NCI-H345 (cell line): ENCODE measurements at places on chromosomes 3 and 15.

DNA sequence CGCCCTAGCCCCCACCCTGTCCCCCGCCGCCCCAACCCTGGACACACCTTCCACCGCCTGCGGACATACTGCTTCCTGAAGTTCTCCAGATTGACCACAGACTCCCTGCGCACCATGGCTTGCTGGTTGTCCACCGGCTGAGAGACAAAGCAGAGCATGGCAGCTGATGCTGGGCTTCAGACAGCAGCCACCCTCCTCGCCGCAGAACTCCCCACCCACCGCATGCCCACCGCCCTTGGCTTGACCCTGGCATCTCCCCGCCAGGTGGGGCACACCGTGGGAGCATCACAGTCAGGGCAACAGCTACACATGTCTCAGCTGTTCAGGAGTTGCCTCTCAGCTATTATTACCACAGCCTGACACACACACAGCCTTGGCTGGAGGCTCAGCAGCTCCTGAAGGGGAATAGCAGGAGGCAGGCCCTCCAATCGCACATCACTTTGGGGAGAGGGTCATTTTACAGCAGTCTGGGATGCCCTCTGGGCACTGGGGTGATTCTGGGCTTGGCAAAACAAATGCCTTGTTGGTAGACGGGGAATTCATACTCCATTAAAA, 78.4 kb upstream of the HERC1 start:
- no peak for DNase-seq

GRCh38 chr3:177512945-177513814, 315.9 kb upstream of the TBL1XR1 start:
- DNase-seq, result no peak

DNA sequence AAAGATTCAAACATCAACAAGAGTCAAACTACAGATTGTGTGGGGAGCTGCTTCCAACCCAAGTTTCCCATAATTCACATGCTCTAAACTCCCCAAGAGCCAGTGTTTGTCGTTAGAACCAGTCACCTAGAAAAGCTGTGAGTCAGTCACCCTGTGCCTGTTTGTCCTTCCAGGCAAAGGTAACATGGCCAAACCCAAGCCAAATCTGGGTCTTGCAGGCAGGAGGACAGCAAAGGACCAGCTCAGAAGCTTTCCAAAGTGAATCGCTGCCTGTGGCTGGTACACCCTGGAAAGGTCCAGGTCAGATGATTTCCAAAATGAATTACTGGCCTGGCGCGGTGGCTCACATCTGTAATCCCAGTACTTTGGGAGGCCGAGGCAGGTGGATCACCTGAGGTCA, 251.5 kb downstream of the FAM43A start:
- DNase-seq, result no peak

DNA sequence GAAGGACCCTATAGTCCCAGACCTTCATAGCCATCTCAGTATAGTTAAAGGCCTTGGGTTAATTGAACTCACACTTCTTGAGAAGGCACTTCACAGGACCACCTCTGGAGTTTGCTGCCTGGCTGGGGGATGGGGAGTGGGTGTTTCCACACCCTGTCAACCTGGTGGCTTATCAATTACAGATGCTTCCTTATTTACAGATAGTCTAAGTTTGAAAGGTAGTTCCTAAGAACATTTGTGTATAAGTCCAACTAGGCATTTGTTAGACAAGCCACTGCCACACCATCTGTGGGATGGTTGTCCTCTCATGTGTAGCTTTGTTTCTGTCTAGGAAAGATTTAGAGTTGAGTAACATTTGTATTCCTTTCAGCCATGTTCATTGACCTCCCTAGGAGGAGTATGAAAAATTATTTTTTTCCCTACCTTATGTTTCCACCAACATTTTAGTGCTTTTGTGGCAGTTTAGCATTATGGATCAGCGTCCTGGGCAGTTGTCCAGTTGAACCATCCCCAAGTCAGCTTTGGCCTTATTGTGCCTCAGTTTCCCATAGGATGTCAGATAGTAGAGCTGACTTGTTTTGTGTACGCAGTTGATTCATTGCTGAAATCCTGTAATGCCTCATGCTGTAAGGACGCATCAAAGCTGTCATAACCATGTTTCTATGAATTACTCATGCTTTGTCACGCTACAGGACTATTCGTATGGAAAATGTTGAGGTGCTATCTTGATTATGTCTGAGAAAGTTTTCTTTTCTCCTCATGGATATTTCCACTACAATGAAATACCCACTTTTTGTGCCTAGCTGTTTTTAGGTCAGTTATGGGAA, 21.2 kb upstream of the SIAH2 start:
- no peak for DNase-seq

GRCh38 chr15:60535265-60535664, 56.3 kb upstream of the ICE2 start:
- no peak for DNase-seq

- no peak for DNase-seq
Observed at GRCh38 chr15:61712129-61712759, 348.0 kb downstream of the VPS13C start.

DNA sequence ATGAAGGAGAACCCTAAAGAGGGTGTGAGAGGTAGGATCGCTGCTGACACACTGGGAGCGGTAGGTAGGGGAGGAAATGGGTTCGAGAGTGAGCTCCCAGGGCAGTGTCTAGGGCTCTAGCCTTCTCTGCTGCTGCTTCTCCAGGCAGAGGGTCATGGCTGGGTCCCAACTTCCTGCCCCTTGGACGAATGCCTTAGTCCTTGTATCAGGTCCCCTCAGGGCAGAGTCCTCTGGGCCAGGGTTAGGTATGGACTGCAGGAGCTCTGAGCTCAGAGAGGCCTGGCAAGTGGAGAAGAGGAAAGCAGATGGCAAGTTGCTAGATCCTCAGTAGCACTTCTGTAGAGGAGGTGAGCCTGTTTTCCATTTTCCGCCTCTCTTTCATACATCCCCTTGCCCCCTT, 2.9 kb downstream of the CORO2B start:
- no peak for DNase-seq

DNA sequence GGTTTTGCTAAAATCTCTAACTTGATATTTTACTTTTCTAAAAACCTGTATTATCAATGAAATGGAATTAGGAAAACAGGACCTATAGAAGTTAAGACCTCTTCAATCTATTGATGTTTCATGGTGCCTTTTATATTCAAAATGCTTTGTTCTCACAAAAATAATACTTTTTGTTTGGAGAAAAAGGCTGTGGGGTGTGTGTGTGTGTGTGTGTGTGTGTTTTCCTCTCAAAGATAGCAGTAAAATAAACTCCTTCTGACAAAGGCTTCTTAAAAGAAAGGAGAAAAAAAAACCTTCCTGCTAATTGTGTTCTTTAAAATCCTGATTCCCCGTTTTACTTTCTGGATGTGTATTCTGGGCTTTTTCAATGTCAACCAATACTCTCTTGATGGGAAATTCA, 54.5 kb downstream of the RBM6 start:
- DNase-seq, result no peak

GRCh38 chr3:138450181-138450580, 15.8 kb downstream of the ESYT3 start:
- no peak for DNase-seq

GRCh38 chr3:138195481-138195880, 8.4 kb downstream of the ARMC8 start:
- no peak for DNase-seq

- DNase-seq, result no peak
Observed at GRCh38 chr3:270688-271087, 74.1 kb downstream of the CHL1 start.

DNA sequence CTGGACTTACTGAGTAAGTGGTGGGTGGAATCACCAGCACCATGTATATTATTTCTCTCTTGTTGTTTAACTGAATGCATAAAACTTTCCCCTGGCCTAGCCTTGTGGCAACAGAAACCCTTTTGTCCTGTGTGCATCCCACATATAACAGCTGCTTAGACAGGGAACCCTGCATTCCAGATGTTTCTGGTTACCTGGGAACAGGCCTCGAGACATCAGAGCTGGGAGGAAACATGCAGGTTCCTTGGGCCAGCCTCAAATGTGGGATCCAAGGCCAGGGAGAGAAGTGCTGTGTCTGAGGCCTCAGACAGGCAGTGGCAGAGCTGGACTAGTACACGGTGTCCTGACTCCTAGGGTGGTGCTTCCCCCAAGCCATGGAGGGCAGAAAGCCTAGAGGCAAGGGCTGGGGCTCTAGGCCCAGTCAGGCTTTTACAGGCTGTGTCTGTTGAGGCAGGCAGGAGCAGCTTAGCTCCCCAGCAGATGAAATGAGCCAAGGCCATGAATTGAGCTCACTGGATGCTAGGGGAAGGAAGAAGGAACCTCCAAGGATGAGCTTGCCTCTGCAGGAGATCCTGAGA, 57.7 kb downstream of the ITGA11 start:
- DNase-seq, result no peak

DNA sequence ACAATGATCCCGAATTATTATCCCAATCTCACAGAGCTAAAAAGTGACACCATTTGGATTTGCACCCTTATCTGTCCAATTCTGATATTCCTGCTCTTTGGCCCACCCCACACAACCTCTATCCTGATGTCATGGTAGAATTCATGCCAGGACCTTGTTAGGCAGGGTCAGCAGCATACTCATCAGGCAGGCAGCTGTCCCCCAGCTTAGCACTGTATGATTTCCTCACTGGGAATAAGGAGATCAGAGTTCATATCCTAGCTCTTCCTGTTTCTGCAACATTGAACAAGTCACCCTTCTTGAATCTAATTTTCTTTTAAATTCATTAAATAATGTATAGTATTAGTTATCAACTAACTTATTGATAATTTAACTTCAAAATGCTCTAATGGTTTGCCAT, 12.0 kb upstream of the C3orf80 start:
- DNase-seq, result no peak

DNA sequence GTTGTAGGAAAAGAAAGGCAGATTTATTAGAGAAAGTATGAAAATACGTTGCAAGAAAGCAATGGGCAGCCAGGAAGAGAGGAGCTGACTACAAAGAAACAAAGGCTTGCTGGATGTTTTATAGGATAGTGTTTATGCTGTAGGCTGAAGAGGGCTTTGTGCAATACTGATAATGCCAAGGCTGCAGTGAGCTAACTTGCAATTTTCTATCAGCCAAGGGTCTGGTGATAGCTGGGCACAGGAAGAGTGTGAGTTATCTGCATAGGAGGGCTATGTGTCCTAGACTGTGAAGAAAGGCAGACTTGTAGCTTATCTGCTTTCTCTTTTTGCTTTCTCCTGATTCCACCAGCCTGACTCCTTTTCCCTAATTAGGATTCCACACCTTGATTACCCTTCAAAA, 51.3 kb upstream of the OSBPL11 start:
- no peak for DNase-seq
